Heart right ventricle (tissue), 16 donors: ENCODE measurements at places on chromosomes 1 and 21. TPM values are rescaled to one million over a fixed set of nuclear protein-coding genes. Genes with fewer than 3 reads are reported as not detected.

AMY2A gene
- total RNA-seq: 0.70 TPM

- no peak for DNase-seq
These were observed 3.9 kb upstream of the TNFRSF4 start for GRCh38 chr1:1217621-1218523.

RYR2 gene
- total RNA-seq: 795 TPM

GRCh38 chr1:40651138-40651857 is 14.2 kb downstream of the RIMS3 start:
- DNase-seq: no peak

DNA sequence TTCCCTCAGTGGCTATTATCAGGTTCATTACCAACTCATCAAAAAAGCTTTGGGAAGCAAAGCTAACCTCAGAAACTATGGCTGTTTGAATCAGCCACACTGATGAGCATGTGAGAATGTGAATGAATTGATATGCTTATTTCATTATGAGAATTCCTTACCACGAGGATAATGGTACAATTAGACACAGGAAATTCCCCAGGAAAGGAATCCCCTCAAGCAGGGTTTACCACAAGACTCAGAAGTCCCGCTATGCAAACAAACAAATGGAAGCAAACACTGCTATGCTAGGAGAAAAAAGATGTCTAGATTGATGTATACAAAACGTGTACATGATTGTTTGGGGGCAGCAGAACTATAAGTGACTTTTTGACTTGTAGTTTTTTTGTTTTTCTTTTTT is 205.0 kb downstream of the HMCN1 start:
- no peak for DNase-seq

DNA sequence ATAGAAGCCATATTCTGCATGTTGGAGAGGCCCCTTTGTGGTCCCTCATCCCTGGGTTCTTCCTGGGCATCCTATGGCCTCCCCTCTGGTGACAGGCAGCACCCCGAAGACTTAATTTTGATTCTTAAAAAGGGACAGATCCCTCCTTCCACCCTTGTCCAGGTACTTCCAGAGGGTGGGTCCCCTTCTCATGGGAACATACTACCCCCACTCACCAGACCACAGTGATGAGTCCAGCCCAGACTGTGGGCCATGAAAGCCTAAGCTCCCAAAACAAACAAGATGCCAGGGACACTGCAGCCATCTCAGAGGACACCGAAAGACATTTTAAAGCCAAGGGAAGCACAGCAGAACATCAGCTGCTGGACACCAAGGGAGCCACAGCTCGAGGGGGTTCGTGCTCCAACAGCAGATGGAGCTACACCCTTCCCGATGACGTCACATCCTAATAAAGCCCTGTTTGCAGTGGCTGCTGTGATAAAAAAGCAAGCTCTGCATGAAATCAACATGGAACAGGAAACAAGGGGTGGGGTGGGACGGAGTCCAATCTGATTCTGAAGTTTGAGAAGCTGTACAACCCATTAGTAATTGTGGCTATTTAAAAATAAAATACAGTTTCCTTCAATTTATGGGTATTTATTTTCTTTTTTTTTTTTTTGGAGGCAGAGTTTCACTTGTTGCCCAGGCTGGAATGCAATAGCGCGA is 32.4 kb downstream of the GNB1 start:
- DNase-seq: peak; percentile 67

GPA33 gene
- 3.0 TPM for total RNA-seq

GRCh38 chr1:239112101-239112935 is 274.1 kb upstream of the CHRM3 start:
- DNase-seq: no peak

DNA sequence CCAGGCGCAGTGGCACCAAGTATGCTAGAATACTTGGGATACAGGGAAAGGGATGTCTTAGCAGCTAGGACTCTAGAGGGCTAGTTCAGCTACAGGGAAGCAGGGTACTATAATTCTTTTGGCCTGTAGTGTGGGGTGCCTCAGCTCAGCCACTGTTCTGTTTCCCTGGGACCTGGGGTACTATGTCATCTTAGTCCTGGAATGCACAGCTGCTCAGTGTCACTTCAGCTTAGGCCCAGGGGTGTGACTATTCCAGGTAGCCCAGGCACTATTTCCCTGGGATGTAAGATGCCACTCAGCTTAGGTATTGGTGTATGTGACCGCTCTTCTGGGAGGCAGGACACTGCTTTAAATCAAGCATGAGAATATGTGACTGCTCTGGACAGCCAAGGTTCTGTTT is 34.1 kb downstream of the RGSL1 start:
- no peak for DNase-seq

DNA sequence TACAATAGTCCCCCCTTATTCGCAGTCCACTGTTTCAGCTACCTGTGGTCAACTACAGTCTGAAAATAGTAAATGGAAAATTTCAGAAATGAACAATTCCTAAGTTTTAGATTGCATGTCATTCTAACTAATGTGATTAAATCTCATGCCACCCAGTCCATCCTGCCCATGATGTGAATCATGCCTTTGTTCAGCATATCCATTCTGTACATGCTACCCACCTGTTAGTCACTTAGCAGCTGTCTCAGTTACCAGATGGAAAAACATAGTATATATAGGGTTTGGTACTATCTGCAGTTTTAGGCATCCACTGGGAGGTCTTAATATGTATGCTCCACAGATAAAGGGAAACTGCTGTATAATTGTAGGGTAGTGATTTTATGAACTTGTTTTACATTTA is 16.6 kb upstream of the HAO2 start:
- DNase-seq: no peak

DNA sequence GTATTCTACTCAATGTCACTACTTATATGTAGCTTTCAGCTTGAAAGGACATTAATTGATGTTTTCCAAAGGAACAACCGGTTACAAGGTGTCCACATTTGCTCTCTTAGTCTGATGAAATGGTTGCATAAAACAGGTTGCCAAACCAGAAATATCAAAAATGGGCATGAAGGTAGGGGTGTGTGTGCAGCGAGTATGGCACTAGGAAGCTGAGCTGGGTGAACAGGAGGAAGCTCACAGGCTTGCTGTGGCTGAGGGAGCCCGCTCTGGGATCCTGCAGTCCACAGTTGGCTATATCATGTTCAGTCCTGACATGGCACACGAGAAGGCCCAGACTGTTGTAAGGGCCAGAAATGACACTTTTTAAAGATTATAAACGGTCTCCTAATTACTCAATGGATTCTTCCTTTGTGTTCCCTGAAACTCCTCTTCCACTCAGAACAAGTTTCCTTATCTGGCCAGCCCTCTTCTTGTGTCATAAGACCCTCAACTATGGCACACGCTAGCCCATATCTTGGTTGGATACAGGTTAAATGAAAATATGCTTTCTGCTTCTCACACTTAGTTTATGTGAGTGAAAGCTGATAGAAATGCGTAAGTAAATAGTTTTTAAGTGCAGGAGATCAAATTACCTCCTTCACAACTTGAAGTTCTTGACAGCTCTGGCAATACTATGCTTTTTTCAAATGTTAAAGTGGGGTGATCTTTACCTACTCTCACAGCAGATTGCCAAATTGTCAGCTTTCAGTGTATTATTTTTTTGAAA is 201.5 kb downstream of the LMO4 start:
- DNase-seq: no peak

DNA sequence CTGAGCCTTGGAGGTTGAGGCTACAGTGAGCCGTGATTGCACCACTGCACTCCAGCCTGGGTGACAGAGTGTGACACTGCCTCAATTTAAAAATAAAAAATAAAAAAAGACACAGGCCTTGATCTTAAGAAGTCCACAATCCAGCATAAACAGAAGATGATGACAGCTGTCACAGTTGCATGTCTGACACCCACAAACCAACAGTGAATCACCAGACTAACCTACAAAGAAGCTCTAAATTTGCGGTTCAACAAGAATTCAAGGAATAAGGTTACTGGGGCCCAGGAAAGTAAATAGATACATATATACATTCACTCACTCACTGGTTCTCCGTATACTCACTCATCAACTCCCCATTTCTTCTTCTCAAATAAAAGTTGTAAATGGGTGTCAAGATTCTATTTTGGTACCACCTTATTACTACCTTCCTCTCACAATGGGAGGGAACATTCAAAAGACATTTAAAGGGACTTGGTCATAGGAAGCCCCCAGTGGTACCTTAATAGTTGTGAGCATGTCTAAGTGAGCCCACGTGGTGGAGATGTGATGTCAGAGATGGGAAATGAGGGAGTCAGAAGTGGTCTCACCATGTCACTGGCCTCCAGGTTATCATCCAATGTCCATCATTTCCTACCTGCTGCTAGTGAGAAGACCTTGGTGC is 66.9 kb upstream of the PRDX6 start:
- no peak for DNase-seq

PTAFR gene
- total RNA-seq: 2.2 TPM

GRCh38 chr21:16573578-16573977 is 843.8 kb downstream of the USP25 start:
- DNase-seq: no peak

DNA sequence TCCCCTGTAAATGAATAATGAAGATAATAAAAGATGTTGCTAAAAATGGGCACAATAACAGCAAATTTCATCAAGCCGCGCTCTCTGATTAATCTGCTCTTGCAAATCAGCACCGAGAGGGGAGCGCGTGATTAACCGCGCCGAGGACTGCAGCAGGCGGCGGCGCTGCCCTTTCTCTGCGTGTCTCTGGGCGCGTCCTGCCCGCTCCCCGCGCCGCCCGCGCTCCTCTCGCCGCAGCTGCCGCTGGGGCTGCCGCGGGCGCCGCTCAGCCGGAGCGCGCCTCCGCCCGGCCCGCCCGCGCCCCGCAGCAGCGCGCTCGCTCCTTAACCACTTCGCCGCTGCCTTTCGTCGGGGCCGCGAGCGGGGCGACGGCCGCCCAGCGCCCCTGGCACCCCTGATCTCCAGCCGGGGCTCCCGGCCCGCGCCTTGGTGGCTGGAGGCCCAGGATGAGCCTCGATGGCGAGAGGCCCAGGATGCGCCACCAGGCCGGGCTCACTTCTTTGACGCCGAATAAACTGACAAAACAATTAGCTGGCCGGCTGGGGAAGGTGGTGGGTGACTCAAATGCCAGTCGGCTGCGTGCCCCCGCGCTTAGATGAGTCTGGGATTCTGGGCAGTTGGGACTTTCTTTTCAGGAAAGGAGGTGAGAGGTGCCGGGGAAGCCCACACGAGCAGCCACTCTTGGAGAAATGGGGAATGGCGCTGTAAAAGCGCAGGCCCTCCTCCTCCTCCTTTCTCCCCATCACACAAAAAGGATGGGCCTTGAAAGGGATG is 221.4 kb upstream of the PKN2 start:
- DNase-seq: peak; percentile 34

DNA sequence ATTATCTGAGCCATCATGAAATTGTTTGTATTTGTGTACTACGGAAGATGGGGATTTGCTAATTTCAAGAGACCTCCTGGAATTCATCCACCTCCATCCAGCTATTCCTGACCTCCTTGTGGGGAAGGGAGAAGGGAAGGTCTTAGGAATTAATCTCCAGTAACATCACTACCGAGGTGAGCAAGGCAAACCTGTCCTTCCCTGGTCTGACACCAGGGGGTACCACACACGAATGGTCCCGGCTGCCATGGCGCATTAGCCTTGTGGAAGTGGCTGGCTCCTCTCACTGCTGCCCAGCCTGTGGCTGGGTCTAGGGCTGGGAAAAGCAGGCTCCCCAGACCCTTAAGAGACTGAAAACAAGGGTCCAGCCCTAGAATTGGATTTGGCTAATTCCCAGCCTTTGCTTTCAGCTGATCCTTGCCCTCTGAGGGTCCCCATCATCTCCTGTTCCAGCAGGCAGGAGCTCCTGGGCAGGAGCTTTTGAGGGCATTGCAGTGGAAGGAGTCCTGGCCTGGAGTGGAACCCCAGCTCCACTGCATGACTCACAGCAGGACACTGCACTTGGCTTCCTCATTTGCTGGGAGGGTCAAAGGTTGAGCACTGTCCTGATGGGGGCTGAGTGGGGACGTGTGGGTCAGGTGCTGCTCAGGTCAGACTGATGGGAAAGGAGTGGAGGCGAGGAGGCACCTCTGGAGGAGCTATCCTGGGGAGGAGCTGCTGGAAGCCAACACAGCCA is 34.8 kb downstream of the RIMS3 start:
- DNase-seq: no peak

GRCh38 chr1:243814718-243815117 is 35.3 kb downstream of the AKT3 start:
- DNase-seq: no peak

GRCh38 chr1:169113613-169114119 is 7.2 kb downstream of the ATP1B1 start:
- no peak for DNase-seq

GRCh38 chr1:151984313-151984956 is 9.2 kb downstream of the S100A10 start:
- DNase-seq: no peak

DBT gene
- total RNA-seq: 35.3 TPM

SMIM1 gene
- 7.5 TPM for total RNA-seq
